ENCODE measurements at places on chromosomes 16 and 17.

DNA sequence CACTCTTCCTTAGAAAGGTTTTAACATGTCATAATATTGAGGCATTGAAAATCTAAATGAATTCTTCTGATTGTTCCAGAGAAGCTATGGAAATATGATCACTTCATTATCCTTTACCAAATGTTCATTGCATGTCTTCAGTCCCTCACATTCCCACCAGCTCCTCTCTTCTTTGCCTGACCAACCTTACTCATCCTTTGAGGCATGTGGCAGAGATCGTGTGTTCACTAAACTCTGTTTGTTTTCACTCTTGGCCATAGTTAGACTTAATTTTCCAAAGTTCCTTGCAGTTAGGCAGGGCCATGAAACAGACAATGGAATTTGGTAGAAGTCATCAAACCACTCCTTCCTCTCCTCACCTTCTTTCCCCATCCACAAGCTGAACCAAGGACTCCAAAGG lies 266.5 kb upstream of the HSBP1 start:
- H3K27ac ChIP-seq, result no peak overlapping the region
- peaks cover 1% of the 10 kb centered on the region for H3K27me3 ChIP-seq
- H3K36me3 ChIP-seq, result peaks cover 6% of the 10 kb centered on the region
- DNase-seq, result no peak
- no peaks in the 10 kb centered on the region for H3K4me1 ChIP-seq

DNA sequence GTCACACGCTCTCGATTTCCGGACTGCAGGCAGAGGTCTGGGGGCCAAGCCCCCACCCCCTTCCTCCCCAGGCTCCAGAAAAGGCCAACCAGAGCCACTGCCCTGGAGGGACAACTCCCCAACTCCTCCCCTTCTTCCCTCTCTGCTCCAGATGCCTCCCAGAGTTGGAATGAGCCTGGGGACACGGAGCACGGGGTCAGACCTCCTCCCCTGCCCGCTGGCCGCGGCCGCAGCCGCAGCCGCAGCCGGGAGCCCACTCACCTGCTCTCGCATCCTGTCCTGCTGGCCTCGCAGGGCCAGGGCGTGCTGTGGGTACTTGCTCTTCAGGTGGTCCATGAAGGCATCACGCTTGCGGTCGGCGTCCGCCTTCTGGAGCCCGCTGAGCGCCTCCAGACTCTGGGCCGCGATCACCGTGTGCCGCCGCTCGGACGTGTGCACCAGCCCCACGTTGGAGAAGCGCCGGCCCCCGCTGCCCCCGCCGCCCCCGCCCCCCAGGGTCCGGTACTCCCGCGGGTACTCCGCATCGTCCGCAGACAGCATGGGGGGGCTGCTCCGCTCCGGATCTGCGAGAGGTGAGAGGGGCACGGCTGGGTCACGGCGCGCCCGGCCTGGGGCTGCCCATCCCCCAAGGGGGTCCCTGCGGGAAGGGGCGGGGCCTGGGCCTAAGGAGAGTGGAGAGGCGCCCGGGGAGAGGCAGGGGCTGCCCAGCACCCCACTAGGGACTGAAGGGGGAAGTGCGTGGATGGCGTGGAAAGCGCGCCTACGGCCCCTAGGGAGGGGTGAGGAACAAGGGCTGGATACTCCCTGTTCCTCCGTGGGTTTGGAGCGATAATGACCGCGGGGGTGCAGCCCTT lies 27.3 kb downstream of the SRCIN1 start:
- DNase-seq, result no peak
- H3K4me1 ChIP-seq, result peaks cover 6% of the 10 kb centered on the region
- H3K36me3 ChIP-seq, result no peaks in the 10 kb centered on the region
- H3K27ac ChIP-seq, result no peak overlapping the region

- no peaks in the 10 kb centered on the region for H3K27me3 ChIP-seq
- H3K36me3 ChIP-seq, result no peaks in the 10 kb centered on the region
- DNase-seq, result no peak
- H3K27ac ChIP-seq, result no peak overlapping the region
Observed at GRCh38 chr17:69047368-69048263, 13.1 kb downstream of the ABCA9 start.

DNA sequence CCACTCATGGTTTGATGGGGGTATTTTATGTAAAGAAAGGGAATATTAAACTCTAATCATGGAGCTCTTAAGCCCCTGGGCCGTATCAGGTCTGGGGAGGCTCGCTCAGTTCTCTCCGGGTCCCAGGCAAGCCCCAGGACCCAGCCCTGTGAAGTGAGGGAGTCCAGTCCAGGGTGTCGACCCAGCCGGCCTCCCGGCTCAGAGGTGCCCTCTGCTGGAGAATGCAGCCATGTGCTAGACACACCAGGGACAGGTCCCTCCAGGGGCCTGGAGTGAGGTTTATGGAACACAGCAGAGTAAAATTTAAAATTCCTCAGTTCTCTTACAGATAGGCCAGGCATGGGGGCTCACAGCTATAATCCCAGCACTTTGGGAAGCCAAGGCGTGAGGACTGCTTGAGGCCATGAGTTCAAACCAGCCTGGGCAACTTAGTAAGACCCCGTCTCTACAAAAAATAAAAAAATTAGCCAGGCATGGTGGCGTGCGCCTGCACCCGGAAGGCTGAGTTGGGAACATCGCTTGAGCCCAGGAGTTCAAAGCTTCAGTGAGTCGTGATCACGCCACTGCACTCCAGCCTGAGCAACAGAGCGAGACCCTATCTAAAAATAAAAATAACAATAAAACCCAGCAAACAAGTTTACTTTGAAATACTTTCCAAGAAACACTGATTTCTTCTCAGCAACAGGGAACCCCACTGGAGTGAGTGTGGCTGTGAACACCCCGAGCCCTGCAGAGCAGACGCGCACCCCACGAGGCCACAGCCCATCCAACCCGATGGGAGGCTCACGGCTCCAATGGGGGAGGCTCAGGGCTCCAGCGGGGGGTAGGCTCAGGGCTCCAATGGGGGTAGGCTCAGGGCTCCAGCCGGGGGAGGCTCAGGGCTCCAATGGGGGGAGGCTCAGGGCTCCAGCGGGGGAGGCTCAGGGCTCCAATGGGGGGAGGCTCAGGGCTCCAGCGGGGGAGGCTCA lies 72.2 kb downstream of the ZNF778 start:
- H3K27me3 ChIP-seq, result no peaks in the 10 kb centered on the region
- peak; percentile 44 for DNase-seq
- H3K4me3 ChIP-seq, result no peak overlapping the region
- peak overlapping the region; percentile 43 for H3K27ac ChIP-seq

GRCh38 chr16:81633147-81633619 lies 145.9 kb upstream of the PLCG2 start:
- peak overlapping the region; percentile 63 for H3K4me3 ChIP-seq
- no peaks in the 10 kb centered on the region for H3K36me3 ChIP-seq
- H3K27ac ChIP-seq, result peak overlapping the region; percentile 100
- DNase-seq, result no peak
- peaks cover 71% of the 10 kb centered on the region for H3K4me1 ChIP-seq

GRCh38 chr17:42340691-42341127 lies 47.5 kb downstream of the STAT3 start:
- peak overlapping the region; percentile 95 for H3K27ac ChIP-seq
- H3K4me3 ChIP-seq, result no peak overlapping the region
- H3K4me1 ChIP-seq, result peaks cover 44% of the 10 kb centered on the region
- DNase-seq, result no peak
- peaks cover 78% of the 10 kb centered on the region for H3K36me3 ChIP-seq

Data from naive thymus-derived CD8-positive, alpha-beta T cell (primary cell).